ENCODE measurements at places on chromosomes 16 and 17.
A peak's percentile ranks its signal among the peaks of the same experiment; 100 is the strongest.

- no peak for DNase-seq
These were observed 109.4 kb upstream of the AXIN2 start for GRCh38 chr17:65670667-65671371.

- DNase-seq = no peak
These were observed 6.1 kb downstream of the HROB start for GRCh38 chr17:44147812-44148211.

- DNase-seq = no peak
These were observed 341.6 kb upstream of the TBX2 start for GRCh38 chr17:61058066-61058465.

GRCh38 chr17:82153745-82154375 lies 55.8 kb upstream of the FASN start:
- peak; percentile 89 for DNase-seq

GRCh38 chr16:52914428-52914827 lies 138.3 kb downstream of the CHD9NB start:
- no peak for DNase-seq

- DNase-seq = no peak
These were observed 199.3 kb downstream of the CDH8 start for GRCh38 chr16:61836804-61837393.

DNA sequence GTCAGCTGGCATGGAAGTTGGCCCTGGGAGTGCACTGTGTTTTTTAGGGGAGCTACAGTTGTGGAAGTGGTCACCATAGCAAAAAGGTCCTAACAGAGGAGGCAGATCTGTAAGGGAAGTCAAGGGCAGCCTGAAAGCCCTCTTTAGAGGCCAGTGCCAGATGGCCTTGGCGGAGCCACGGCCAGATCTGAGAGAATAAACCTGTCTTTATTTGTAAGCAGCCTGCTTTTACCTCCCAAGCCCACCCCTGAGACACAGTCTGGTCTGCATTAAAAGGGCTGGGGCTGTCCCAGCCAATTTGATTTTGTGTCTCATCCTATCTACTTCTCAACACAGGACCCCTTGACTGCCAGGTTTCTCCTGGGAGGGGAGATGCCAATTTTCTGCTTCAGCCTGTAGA lies 51.0 kb upstream of the NOL11 start:
- DNase-seq = no peak

- DNase-seq = no peak
These were observed 11.9 kb downstream of the MAP3K3 start for GRCh38 chr17:63634163-63634562.

- peak; percentile 44 for DNase-seq
These were observed 9.3 kb upstream of the WBP2 start for GRCh38 chr17:75864448-75864871.

GRCh38 chr16:54424043-54424451 lies 137.5 kb upstream of the IRX3 start:
- DNase-seq = no peak

DNA sequence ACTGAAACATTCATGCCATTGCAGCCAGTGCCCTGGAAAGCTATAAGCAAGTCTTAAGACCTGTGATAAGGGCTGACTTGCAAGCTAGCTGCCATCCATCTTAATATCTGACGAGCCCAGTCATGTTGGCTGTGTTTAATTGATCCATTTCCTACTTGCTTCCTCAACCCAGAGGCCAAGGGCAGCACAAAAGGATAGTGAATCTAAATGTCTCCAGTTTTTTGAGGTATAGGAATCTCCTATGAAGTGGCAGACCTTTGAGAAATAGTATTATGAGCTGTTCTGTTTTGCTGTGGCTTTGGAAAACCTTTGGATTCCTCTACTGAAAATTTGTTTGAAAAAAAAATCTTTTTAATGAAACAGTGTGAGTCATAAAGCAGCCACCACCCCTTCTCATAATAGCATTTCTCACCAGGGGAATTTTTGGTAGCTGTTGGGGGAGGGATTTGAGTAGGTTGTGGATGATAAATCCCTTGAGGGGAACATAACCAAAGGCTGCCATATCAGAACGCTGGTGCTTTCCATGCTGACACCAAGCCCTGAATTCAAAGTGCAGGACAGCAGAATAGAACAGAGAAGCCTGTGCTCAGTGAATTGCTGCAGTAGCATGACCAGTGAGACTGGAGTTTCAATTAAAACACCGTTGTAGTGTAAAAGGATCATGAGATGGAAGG lies 12.9 kb downstream of the ZNRF1 start:
- DNase-seq = peak; percentile 13

DNA sequence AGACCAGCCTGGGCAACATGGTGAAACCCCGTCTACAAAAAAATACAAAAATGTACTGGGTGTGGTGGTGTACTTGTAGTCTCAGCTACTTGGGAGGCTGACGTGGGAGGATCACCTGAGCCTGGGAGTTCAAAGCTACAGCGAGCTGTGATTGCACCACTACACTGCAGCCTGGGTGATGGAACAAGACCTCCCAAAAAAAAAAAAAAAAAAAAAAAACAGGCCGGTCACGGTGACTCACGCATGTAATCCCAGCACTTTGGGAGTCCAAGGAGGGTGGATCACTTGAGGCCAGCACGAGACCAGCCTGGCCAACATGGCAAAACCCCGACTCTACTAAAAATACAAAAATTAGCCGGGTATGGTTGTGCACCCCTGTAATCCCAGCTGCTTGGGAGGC lies 12.7 kb upstream of the APPBP2 start:
- DNase-seq = no peak

GRCh38 chr16:19474617-19475016 lies 47.3 kb downstream of the GDE1 start:
- no peak for DNase-seq

DNA sequence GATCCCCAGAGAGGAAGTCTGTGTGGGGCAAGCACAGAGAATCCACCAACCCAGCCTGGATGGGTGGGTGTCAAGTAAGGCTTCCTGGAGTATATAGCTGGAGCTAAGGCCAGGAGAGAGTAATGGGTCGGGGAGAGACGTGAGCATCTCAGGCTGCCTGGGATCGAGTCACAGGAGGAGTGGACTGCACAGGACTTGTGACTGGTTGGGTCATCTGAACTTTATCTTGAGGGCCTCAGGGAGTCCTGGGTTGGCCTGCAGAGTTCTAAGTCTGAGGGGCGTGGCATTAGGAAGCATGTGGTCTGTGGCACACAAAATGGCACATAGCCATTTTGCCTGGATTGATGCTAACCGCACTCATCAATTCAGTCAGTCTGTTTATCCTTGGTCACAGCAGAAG lies 1.5 kb downstream of the PLA2G15 start:
- DNase-seq = no peak

- DNase-seq = no peak
These were observed 32.5 kb downstream of the NMT1 start for GRCh38 chr17:45093444-45094110.

DNA sequence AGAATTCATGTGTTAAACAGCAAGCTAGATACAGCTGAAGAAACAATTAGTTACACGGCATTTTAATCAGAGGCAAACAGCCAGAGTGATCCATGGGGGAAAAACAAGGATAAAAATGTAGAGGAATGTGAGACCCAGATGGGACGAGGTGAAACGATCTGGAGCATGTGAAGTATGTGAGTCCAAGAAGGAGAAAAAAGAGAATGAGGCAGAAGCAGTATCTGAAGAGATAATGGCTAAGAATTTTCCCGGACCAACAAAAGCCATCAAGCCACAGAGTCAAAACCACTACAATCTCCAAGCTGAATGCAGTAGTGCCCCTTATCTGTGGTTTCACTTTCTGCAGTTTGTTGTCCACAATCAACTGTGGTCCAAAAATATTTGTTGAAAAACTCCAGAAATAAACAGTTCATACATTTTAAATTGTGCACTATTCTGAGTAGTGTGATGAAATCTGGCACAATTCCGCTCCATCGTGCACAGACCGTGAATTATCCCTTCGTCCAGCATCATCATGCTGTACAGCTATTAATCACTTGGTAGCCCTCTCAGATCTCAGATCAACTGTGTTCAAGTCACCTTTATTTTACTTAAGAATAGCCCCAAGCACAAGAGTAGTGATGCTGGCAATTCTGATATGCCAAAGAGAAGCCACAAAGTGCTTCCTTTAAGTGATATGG lies 18.8 kb downstream of the MYH10 start:
- DNase-seq = no peak

DNA sequence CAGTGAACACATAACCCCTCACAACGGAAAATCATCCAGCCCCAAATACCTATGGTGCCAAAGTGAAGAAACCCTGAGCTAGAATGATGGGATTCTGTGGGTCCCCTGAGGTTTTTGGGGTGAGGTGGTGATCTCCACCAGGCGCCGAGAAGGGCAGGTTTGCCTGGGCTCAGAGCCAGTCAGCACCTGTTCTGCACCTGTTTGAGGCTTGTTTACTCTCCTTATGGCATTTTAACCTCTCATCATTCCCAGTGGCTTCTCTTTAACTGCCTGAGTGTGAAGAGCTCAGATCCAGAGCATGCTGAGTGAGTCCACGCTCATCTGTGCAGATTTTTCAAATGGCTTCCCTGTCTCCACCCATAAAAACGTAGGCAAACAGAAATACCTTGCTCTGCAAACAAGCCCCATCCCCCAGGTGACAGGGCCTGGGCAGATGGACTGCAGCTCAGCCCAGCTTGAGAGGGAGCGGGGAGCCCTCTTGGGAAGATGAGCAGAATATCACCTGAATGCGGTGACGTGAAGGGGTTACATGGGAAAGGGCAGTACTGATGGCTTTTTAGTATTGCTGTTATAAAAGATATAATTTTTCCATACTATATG lies 40.1 kb upstream of the CLEC19A start:
- no peak for DNase-seq

DNA sequence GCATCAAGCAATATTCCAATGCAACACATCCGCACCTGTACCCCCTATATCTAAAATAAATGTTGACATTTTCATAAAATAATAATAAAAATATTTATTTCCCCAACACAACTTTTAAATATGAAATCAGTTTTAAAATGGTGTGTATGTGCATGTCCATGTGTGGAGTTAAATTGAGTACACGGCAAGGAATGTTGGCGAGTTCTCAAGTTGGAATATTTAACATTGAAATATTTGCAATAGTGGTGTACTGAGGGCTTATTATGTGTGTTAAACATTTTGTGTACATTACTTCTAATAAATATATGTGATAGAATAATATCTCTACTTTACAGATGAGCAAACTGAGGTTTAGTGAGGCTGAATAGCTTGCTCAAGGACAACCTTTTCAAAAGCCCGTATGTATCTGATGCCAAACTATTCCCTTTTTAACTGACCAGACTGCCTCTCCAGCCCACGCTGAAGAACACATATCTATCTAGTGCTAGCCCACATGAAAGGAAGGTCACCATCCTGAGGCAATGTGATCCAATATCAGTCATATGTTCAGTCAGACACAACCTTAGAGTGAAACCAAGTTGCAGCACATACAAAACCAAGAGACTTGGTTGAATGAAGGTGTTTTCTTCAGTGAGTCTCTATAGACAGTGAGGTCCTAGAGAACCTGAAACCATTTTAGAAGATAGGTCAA lies 192.2 kb upstream of the CDH11 start:
- no peak for DNase-seq

DNA sequence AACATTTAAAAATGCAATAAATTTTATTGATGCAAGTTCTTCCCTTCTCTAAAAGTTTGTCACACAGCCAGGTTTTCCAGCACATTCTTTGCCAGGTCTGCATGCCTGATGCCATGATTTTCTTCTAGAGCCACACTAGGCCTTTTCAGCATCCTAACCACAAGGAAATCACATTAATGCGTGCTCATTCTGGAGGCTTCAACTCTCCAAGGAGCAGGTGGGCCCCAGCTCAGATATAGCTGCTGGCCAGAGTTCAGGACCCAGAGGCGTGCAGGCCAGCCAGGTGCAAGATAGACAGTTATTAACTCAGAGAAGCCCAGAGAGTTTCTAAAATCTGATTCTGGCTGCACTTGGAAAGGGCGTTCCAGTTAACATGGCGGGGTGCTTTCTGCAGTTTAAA lies 124.5 kb upstream of the MAF start:
- no peak for DNase-seq

DNA sequence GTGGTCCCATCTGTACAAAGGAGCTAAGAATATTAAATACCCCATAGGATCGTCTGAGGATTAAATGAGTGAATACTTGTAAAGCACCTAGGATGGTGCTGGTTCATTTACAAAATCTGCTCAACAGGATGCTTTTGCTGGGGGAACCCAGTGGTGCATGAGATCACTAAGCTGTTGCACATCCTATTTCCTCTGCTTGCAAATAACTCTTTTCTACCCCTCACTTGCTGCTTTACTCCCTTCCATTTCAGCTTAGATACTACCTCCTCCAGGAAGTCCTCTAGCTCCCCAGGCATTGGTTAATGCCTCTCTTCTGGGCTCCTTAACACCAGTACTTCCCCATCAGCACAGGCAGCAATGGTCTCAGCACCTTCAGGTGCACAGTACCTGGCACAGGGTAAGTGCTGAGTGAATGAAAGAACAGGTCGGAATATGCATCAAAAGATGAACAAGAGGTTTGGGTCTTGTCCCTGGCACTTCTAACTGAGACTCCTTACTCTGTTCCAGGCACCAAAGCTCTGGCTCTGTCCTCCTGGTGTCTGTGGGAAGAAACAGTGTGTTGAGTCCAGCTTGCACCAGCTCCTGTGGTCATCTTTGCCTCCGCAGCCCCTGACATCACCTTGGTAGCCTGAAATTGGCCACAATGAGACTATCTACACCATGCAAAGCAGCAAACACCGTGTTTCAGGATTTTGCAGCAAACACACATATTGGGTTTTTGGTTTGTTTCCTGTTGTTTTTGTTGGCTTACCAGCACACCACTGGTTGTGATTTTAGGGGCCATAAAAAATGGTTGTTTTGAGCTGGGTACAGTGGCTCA lies 24.1 kb upstream of the IL21R start:
- peak; percentile 52 for DNase-seq
